ENCODE measurements at places on chromosomes 7 and 10. TPM values are rescaled to one million over a fixed set of nuclear protein-coding genes. Genes with fewer than 3 reads are reported as not detected.

WNT8B gene
- 0.11 TPM for total RNA-seq

PDZD7 gene
- 7.0 TPM for total RNA-seq

CTAGE4 gene
- not detected for total RNA-seq

AGR3 gene
- total RNA-seq, result 0.24 TPM

ACTL6B gene
- not detected for total RNA-seq

CC2D2B gene
- not detected for total RNA-seq

HHEX gene
- 12.5 TPM for total RNA-seq

PLCE1 gene
- 4.4 TPM for total RNA-seq

TUBAL3 gene
- not detected for total RNA-seq

TMEM236 gene
- total RNA-seq, result not detected

NKX2-3 gene
- total RNA-seq, result not detected

TAS2R41 gene
- not detected for total RNA-seq

TFPI2 gene
- total RNA-seq, result 19.6 TPM

SPAM1 gene
- not detected for total RNA-seq

SPDYE16 gene
- 0.08 TPM for total RNA-seq

CASD1 gene
- 6.6 TPM for total RNA-seq

SLC26A5 gene
- not detected for total RNA-seq

EBLN1 gene
- total RNA-seq, result not detected

ALOX5 gene
- not detected for total RNA-seq

ACSM6 gene
- total RNA-seq, result not detected

ACHE gene
- not detected for total RNA-seq

SGCE gene
- 27.2 TPM for total RNA-seq

ARHGEF5 gene
- 2.3 TPM for total RNA-seq

CPED1 gene
- total RNA-seq, result 0.88 TPM

GPR15LG gene
- not detected for total RNA-seq

SLC29A4 gene
- 0.37 TPM for total RNA-seq

TAS2R3 gene
- 0.16 TPM for total RNA-seq

ENTPD1 gene
- total RNA-seq, result 0.08 TPM

ZNF239 gene
- 1.7 TPM for total RNA-seq

ZNF503 gene
- 2.3 TPM for total RNA-seq

CLCN1 gene
- total RNA-seq, result not detected

FOXI2 gene
- not detected for total RNA-seq

DKK1 gene
- 35.2 TPM for total RNA-seq

GPR22 gene
- not detected for total RNA-seq

AKR1B15 gene
- total RNA-seq, result not detected

STK31 gene
- total RNA-seq, result 0.29 TPM

UCN3 gene
- total RNA-seq, result not detected

DYDC2 gene
- not detected for total RNA-seq

SFTPA1 gene
- not detected for total RNA-seq

HK1 gene
- 68.2 TPM for total RNA-seq

AEBP1 gene
- total RNA-seq, result 46.1 TPM

TMEM106B gene
- total RNA-seq, result 24.7 TPM

GRID1 gene
- total RNA-seq, result 0.04 TPM

TBATA gene
- total RNA-seq, result not detected

OR2A1 gene
- not detected for total RNA-seq

Measured in A375 (cell line).